Activated CD4-positive, alpha-beta T cell treated with anti-CD3 and anti-CD28 coated beads, Interleukin-2, amount 50 U/mL, for 4 hours (primary cell): ENCODE measurements at places on chromosomes 6 and 20.

- DNase-seq: no peak
Observed at GRCh38 chr6:1849691-1850090, 240.0 kb downstream of the FOXC1 start.

DNA sequence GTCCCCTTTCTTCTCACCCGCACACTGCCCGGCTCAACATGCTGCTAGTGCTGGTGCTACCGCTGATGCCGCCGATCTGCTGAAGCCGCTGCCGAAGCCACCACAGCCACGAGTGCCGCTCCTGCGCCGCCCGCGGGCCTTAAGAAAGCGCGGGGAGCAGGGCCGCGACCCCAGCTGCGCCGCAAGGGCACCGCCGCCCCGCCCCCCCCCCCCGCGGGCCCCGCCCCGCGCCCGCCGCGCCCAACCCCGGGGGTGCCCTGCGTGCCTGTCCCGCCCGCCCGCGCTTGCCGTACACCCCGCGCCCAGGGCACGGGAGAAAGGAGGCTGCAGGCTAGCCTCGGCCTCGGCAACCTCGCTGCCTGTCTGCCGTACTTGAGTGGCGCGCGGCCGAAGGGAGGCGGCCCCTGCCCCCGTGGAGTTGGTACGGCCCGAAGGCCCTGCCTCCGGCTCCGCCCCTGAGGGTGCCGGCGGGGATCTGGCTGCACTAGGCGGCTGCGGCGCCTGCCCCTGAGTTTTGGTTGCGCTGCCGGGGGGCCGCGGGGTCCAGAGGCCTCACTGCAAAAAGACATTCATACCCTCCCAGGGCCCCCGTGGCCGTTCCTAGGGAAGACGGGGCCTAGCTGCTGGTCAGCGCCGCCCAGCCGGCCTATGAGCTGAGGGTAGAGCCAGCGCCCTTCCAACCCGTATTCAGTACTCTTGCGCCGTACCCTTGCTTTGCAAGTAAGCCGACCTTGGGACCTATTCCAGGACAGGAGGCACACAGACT, at the start of gene SOD2:
TSS of gene SOD2 (minus strand) at position 114 of the 766 bp plus-strand sequence. CDS start at position 40, 74 bp downstream.
- DNase-seq: peak; percentile 72

GRCh38 chr6:148370176-148370575, 27.5 kb downstream of the SASH1 start:
- no peak for DNase-seq

DNA sequence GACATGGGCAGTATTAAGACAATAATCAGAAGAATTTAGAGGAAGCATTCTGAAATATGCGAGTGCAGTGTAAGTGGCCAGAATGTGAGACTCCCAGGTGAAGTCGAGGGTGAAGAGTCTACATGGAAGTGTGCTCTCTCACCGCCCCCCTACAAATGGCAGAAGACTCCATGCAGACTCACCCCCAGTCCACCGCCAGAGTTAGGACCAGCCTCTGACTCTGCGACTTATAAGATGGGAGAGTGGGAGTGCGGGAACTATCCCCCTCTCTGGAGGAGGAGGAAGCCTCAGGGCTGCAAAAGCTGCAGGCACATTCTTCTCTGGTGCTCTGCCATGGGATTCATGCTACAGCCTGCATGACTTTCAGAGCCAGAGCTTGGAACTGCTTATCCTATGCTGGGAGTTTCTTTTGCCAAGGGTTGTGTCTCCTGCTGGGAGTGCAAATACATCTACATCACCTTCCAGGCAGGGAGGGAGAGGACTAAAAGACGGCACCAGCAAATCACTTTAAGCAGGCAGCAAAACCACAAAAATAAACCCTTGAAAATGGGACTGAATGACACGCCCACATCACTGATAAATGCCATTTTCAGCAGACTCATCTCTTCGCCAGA, 206.7 kb upstream of the SULF2 start:
- no peak for DNase-seq

- DNase-seq: no peak
Observed at GRCh38 chr6:42010185-42010891, 40.0 kb upstream of the TAF8 start.

- DNase-seq: no peak
Observed at GRCh38 chr6:78462728-78463127, 404.6 kb upstream of the IRAK1BP1 start.

DNA sequence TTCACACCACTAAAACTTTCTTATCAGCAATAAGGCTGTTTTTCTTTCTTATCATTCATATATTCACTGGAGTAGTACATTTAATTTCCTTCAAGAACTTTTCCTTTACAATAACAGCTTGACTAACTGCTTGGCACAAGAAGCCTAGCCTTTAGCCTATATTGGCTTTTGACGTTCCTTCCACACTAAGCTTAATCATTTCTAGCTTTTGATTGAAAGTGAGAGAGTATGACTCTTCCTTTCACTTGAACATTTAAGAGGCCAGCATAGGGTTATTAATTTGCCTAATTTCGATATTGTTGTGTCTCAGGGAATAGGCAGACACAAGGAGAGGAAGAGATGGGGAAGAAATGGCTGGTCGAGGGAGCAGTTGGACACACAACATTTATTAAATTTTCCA, 23.6 kb downstream of the THEMIS start:
- DNase-seq: no peak

DNA sequence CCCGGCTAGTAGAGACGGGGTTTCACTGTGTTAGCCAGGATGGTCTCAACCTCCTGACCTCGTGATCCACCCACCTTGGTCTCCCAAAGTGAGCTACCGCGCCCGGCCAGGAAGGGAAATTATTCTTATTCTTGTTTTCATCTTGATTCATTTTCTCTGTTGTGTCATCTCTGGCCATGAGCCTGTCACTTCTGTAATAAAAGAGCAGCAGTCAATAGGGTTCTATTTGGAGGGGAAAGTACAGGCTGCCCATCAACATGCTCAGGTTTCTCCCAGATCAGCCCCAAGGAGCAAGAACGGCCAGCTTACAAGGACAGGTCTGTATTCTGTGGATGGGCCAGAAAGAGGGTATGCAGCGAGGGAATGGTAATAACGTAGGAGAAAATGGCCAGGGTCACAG, 345.0 kb downstream of the PREX1 start:
- no peak for DNase-seq

- no peak for DNase-seq
Observed at GRCh38 chr20:38523697-38524096, 51.1 kb downstream of the RALGAPB start.

DNA sequence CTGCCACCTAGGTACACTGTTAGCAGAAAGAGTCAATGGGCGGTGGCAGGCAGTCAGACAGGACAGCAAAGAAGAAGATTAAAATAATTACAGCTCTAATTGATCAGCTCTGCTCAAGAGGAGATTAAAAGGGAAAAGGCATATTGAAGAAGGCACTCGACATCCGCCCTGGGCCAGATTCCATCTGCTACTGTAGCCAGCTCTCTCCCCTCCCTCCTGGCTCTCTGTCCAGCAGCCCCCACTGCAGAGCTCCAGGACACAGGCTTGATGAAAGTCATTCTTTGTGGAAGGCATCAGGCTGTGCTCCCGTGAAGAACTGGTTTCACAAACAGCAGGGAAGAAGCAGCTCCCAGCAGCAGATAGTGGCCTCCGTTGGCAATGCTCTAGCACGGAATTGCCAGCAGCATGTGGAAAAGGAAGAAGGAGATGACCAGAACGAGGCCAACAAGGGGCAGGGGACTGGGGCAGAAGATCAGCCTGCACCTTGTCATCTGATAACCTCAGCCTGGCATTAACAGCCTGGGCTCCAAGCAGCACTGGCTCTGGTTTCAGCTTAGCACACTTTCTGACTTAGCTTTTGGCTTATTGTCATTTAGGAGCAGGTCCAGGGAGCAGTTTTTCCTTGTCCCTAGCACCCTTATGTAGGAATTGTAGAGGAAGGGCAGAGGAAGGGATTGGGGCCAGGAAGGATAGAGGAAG, 465.9 kb downstream of the KIF16B start:
- DNase-seq: no peak

- no peak for DNase-seq
Observed at GRCh38 chr6:15912505-15913400, 216.1 kb upstream of the MYLIP start.
